ENCODE measurements at places on chromosomes 1 and 21.
A peak's percentile ranks its signal among the peaks of the same experiment; 100 is the strongest.

DNA sequence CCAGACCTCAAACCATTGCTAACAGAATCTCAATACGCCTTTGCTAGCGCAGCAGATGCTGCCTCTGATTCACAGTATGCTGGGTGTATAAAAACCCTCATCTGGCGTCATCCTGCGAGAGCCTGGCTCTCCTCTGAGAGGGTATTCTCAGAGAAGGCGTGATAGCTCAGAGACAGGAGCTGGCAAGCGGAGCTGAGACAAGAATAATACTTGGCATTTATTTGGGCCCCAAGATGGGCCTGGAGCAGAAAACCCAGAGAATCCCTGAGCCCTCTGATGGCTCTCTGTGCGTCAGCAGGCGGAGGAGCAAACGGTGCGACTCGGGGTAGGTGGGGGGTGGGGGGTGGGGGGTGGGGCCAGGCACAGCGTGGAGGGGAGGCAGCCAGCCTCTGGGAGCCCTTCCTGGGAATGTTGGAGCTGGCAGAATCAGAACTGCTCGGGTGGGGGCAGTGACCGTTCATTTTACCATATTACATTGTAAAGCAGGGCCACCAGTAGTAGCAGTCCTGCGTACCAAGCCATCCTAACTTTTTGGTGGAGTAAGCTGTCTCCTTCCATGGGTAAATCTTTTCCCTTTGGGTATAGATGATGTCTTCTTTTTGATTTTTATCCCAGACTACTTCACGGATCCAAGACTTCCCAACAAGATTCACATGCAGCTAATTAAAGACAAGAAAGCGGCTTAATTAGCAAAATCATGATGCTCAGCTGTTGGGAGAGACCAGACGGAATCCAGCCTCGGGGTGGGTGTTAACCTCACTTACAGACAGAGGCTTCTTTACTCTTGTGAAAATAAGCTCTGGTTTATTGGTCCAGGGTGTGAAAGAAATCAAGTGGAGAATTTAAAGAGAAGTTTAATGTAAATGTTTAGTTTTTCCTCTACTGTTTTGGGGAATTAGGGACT, 7.1 kb downstream of the RIIAD1 start:
- DNase-seq: peak; percentile 70

- DNase-seq: no peak
These were observed 5.9 kb downstream of the LRP8 start for GRCh38 chr1:53321776-53322602.

- no peak for DNase-seq
These were observed 2.3 kb downstream of the TCHH start for GRCh38 chr1:152112885-152113432.

- no peak for DNase-seq
These were observed 131.6 kb downstream of the SNX7 start for GRCh38 chr1:98793136-98793535.

GRCh38 chr1:61742620-61743430, 545 bp downstream of the PATJ start:
- DNase-seq: peak; percentile 24

- peak; percentile 65 for DNase-seq
These were observed 247.4 kb downstream of the PTBP2 start for GRCh38 chr1:96968983-96969382.

DNA sequence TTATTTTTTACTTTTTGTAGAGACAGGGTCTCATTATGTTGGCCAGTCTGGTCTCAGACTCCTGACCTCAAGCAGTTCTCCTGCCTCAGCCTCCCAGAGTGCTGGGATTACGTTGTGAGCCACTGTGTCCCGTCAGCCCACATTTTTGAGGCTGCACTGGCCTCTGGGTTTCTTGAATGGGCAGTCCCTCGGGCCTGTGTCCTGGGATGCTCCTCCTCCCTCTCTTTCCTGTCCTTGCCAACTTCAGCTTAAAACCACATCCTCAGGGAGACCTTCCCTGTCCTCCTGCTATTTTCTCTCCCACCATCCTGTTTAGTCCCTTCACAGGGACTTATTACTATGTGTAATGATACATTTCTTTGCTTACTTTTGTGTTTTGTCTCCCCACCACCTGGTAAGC, 31.4 kb upstream of the LYST start:
- peak; percentile 24 for DNase-seq

DNA sequence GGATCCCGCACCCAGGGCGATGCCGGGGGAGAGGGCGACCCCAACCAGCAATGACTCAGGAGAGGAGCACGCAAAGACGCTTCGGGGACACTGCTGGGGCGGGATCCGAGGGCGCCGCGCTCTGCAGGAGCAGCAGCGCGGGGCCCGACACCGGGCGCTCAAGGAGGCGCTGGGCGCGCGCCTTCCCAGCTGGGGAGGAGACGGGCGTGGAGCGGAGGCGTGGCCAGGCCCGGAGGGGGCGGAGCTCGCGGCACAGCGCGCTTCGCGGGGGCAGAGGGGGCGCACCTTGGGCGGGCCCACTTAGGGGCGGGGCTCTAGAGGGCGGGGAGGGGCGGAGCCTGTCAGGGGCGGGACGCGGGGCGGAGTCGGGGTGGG, 369 bp downstream of the SUMO3 start:
- DNase-seq: peak; percentile 89

- DNase-seq: no peak
These were observed 29.0 kb upstream of the CASQ2 start for GRCh38 chr1:115797486-115797885.

- DNase-seq: no peak
These were observed 19.1 kb upstream of the AZIN2 start for GRCh38 chr1:33061834-33062233.

DNA sequence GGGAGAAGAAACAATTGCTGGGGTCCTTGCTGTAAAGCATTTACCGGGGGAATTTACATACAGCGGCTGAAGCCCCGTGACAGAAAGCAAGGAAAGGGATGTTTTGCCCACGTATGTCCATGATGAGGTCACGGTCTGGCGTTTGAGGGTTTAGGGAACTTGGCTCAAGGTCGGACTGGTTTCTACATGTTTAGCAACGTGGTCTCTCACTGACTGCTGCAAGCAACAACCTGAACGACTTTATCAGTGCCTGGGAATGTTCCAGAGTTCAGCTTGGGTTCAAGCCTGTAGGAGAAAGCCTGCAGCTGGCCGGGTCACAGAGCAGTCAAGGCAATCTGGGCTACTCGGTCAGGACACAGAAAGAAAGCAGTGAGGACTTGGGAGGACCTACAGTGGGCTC, 323.3 kb downstream of the AJAP1 start:
- DNase-seq: no peak

DNA sequence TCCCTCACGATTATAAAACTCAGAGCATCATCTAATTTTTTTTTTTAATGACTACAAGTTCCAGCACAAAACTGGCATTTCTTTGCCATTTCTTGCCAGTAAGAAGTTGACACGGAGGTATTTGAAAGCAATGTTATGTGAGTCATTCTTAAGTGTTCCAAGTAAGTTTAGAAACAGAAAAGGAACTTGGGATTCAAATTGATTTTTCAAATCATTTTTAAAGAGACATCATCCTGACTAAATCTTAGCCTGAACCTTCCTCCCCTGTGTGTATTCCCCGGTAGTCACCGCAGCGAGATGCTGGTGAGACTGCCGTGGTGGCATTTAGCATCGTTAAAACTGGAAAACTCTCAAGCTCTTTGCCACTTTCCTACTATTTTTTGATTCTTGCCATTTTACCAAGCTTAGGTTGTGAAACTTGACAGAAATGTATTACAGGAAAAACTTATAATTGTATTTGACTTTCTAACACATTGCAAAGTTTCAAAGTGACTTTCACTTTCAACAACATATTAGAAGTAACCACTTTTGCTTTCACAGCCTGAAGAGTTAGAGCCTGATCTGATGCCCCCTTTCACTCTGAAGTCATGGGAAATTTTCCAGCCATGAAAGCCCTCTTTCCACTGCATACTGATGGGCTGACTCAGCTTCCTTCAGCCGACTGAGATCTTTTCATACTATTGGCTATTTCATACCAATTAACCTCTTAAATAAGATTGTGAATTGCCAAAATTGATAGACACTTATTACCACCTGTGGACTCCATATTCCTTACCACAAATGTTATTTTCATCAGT, 61.4 kb downstream of the OLFML2B start:
- DNase-seq: peak; percentile 92

GRCh38 chr1:111719674-111720132, 19.5 kb downstream of the INKA2 start:
- DNase-seq: no peak

DNA sequence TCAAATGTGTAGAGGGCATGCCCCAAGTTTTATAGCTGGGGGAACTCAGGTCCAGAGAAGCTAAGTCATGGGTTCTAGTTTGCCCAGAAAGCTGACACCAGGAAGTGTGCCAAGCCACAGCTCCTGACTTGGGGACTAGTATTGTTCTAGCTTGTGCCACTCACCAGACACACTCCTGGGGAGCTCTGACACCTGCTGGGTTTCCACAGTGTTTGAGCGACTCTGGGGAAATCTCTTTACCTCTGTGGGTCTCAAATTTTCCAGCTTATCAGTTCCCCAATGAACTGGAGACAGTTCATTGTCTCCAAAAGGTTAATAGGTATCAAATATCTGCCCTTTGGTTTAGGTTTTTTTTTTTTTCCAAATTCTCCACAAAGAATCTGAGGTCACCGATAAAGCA, 4.2 kb downstream of the KISS1 start:
- no peak for DNase-seq

GRCh38 chr1:81937791-81938450, 137.2 kb downstream of the ADGRL2 start:
- no peak for DNase-seq

All from fibroblast of skin of right biceps (primary cell).